ENCODE measurements at places on chromosomes 12 and 14.

DNA sequence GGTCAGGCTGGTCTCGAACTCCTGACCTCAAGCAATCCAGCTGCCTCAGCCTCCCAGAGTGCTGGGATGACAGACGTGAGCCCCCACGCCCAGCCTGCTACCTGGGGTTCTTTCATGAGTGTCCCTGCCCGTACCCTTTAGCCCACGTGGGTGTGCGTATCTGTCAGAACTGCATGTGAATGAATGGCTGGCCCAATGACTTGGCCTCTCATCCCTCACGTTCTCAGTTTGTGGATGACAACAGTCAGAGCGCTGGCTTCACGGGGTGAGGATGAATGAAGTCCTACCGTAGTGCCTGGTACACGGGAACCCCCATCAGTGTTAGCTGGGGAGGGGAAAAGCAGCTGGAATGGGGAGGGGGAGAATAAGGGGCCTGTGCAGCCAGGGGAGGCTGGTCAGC, 16.1 kb upstream of the ZDHHC22 start:
- no peak for ATAC-seq

- ATAC-seq: no peak
These were observed 155.2 kb downstream of the LRIG3 start for GRCh38 chr12:58765076-58765475.

DNA sequence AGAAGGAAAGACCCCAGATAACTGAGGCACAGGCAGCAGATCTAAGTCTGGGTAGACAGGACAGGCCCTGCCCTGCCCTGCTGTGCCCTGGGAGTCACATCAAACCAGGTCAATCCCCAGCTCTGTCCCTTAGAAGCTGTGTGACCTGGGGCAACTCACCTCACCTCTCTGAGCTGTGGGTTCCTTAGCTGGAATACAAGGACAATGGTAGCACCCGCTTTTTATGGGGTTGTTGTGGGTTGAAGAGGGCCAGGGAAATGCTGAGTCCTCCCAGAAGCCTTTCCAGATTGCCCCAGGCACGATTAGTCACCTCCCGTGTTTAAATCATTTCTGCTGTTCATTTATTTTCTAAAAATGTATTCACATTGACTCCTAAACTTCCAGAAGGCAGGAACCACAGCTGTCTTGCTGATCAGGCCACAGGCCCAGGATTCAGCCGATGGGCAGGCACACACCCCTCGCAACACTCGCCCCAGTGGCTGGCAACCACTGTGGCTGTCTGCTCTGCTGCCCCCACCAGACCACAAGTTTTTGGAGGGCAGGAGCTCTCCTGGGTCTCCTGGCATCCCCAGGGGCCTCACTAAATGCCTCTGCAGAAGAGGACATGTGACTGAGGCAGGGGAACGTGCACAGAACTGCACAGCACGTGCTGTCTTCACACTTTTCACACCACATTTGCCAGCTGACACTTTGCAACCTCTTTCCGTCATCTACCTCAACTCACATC, 3.0 kb downstream of the SELPLG start:
- peak; percentile 14 for ATAC-seq

- ATAC-seq: no peak
These were observed 13.2 kb downstream of the RTRAF start for GRCh38 chr14:52002542-52002941.

DNA sequence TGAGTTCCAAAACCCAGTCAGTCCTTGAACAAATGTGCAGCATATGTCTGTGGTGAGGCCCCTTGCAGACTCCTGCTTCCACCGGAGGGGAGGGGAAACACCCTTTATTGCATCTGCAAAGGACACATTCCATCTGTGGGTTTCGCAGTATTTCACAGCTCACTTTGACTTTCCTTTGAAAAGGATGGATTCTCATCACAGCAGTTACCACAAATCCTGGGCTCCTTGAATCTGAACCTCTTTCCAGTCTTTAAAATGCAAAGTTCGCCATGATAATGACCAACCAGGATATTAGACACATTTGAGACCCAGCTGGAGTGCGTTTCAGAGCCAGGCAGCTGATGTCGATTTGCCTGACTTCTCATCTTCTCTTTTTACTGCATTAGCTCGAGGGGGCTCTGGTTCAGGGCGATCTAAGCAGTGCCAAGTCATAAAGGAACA, 242.4 kb downstream of the SLC15A4 start:
- no peak for ATAC-seq

DNA sequence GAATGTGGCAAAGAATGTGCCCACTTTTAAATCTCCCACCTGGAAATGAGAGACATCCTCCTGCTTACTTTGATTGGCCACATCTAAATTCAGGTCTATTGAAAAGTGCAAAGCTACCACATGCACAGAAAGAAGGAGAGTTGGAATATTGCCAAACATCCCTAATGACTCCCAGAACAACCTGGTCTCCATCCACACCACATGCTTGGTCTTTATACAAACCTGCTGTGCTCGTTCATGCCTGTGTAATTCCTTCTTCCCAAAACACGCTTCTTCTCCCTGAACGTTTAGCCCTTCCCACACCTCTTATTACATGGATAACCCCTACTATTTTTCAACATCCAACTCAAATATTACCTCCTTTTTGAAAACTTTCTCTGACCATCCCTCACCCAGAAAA, 66.2 kb upstream of the BCL2L14 start:
- ATAC-seq: no peak

GRCh38 chr12:121634836-121635235, 8.5 kb downstream of the ORAI1 start:
- no peak for ATAC-seq

DNA sequence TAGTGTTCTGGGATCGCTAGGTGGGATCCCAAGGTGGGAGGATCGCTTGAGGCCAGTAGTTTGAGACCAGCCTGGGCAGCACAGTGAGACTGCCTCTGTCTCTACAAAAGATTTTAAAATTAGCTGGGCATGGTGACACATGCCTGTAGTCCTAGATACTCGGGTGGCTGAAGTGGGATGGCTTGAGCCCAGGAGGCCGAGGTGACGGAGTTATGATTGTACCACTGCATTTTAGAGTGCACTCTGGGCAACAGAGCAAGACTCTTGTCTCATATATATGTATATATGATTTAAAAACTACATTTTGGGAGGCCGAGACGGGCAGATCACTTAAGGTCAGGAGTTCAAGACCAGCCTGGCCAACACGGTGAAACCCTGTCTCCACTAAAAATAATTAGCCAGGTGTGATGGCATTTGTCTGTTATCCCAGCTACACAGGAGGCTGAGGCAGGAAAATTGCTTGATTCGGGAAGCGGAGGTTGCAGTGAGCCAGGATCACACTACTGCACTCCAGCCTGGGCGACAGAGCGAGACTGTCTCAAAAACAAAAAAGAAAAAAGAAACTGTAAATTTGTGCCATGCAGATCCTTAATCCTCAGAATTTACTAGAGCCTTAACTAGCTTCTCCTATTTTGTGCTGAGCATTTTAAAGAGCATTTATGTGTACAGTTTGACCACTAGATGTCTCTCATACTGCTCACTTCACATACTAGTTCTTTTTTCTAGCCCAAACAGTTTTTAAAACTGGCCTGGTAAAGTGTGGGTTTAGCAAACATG, 114.8 kb downstream of the MON2 start:
- peak; percentile 63 for ATAC-seq

DNA sequence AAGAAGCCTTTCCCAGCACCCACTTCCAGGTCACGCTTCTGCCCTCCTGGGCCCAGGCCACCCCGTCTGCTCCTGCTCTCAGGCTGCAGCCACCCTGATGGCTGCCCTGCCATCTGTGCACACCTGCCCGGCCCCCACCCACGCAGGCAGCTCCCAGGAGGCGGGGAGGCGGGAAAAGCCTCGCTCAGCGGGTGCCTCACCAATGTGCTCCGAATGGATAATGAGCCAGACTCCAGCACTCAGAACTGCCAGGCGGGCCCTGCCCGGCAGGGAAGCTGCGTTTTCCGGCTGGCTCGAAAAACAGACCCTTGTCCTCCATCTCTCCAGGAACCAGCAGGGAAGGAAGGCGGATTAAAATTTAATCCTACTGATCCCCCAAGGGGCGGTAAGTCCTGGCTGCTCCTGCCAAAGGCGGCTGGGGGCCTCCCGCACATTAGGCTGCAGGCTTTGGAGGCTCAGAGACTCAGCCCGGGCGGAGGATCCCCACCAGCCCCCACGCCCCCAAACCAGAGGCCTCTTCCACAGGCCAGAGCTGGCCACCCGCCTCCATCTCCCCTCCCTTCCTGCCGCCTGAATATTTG, 104.0 kb downstream of the NCOR2 start:
- no peak for ATAC-seq

- ATAC-seq: peak; percentile 2
These were observed 9.4 kb downstream of the PLD4 start for GRCh38 chr14:104933746-104934733.

- ATAC-seq: no peak
These were observed 20.1 kb upstream of the PLEK2 start for GRCh38 chr14:67432050-67432564.

GRCh38 chr12:106712768-106713167, 61.7 kb upstream of the RIC8B start:
- ATAC-seq: no peak

DNA sequence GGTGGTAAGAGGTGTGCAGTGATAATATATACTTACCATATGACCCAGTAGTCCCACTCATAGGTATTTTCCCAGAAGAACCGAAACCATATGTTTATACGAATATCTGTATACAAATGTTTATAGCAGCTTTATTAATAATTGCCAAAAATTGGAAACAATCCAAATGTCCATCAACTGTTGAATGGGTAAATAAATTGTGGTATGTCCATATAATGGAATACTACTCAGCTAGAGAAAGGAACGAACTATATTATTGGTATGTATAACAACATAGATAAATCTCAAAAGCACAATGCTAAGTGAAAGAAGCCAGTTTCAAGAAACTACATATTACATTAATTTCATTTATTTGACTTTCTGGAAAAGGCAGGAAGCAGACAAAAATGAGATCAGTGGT, 66.1 kb downstream of the TTLL5 start:
- no peak for ATAC-seq

DNA sequence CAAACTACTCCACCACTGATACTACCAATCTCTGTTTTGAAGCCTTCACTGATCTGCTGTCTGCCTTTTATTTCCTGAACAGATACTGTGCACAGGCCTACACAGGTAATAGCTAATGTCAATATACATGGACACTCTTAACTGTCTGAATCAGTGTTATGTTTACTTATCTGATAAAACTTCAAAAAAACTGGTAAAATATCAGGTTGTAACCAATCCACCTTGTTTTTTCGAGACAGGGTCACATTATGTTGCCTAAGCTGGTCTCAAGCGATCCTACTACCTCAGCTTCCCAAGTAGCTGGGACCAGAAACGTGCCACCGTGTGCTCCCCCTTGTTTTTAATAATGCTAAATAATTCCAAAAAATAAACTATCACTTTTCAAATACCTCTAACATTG, 43.5 kb downstream of the HECTD1 start:
- ATAC-seq: no peak

- no peak for ATAC-seq
These were observed 11.5 kb downstream of the MYO1H start for GRCh38 chr12:109359131-109359690.

DNA sequence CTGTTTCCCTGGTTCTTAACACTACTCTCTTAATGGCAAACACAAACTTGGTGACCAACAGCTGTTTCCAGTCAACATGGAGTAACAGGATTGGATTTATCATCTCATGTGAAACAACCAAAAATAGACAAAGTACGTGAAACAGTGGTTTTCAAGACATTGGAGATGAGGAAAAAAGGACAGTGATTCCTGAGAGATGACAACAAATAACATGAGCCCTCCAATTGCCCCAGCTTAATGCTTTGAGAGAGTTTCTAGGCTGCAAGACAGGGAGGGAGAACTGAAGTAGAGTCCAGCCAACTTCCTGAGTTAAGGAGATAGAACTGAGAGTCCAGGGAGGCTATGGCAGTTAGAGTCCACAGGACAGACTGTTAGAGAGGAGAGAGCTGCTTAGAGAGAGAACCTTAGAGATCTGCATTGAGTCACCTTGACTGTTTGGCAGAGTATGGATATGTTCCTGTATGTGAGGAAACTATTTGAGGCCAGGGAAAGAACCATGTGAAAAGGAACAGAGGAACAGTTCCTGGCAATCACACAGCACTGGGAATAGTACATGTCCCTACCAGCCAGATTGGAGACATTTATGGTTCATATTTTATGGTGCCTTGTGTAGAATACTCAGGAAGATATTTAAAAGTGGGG, 106.4 kb downstream of the PCNX1 start:
- ATAC-seq: no peak

DNA sequence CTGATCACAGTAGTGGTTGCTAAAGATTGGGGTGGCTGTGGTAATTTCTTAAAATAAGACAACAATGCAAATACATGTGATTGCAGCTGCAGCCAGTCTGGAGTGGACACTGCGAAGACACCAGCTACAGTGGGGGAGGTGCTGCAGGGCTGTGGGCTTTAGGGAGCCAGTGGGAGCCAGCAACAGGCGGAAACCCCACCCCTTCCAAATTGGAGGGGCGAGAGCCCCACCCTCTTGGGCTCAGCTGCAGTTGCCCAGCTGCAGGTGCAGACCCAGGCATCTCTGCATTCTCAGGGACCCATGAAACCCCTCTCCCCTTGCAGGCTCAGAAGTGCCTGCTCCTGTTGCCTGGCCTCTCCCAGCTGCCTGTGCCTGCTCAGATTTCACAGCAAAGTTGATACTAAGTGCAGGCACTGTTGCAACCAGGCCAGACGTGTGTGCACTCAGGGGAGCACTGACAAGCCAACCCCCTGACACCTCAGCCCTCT, 104.8 kb downstream of the MYF5 start:
- no peak for ATAC-seq

GRCh38 chr14:104576970-104577332, 2.6 kb upstream of the C14orf180 start:
- ATAC-seq: no peak

- no peak for ATAC-seq
These were observed 71.7 kb downstream of the FLRT2 start for GRCh38 chr14:85601690-85602089.

GRCh38 chr12:31524791-31525495, 66.0 kb downstream of the DENND5B start:
- ATAC-seq: no peak

DNA sequence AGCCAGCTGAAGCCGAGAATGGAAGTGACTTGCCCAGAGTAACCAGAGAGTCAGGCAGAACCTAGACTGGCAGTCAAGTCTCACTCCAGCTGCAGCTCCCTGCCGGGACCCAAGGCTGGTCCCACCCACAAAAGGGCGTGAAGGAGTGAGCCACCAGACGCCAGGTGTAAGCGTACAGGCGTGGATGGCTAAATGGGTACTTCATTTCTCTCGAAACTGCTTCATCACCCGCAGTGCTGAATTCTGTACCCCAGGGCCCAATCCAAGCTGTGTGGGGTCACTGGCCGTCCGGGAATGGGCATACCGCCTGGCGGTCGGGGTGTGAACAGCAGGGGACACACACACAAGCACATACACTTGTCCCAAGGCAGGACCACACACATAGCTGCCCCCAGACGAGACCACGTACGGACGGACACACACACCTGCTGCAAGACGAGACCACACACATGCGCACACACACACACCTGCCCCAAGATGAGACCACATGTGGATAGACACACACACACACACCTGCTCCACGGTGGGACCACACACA, 34.8 kb downstream of the DEGS2 start:
- no peak for ATAC-seq

- ATAC-seq: no peak
These were observed 184.6 kb upstream of the NAV3 start for GRCh38 chr12:77645966-77646598.

All from esophagus mucosa (tissue), 1 donor.